GM18507 (cell line): ENCODE measurements at places on chromosomes 13 and 19.
A peak's percentile ranks its signal among the peaks of the same experiment; 100 is the strongest.

- no peak for DNase-seq
These were observed 220.7 kb upstream of the RXFP2 start for GRCh38 chr13:31518645-31519044.

GRCh38 chr13:33015791-33016323 is 366 bp upstream of the KL start:
- no peak for DNase-seq

DNA sequence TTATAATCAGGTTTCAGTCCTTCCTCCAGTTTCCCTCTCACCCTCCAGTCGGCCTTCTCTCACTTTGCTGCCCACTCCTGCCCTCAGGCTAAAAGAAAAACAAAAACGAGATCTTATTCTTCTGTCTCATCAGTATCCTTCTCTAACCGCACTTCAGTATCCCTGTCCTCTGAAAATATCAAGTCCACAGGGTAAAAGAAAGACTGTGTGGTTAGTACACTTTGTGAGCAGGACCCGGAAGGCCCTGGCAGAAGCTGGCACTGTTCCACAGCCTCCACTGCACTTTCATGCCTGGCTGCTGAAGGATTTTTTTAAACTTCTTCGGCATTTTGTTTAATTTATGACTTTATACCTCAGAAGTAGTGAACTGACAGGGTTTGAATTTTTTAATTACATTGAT is 51.8 kb downstream of the TM9SF2 start:
- DNase-seq, result no peak

GRCh38 chr13:33224191-33224590 is 61.4 kb downstream of the STARD13 start:
- DNase-seq, result no peak

GRCh38 chr13:46176756-46177155 is 5.2 kb downstream of the LCP1 start:
- no peak for DNase-seq

- peak; percentile 51 for DNase-seq
These were observed 16.6 kb downstream of the SIGLEC8 start for GRCh38 chr19:51441410-51442390.

DNA sequence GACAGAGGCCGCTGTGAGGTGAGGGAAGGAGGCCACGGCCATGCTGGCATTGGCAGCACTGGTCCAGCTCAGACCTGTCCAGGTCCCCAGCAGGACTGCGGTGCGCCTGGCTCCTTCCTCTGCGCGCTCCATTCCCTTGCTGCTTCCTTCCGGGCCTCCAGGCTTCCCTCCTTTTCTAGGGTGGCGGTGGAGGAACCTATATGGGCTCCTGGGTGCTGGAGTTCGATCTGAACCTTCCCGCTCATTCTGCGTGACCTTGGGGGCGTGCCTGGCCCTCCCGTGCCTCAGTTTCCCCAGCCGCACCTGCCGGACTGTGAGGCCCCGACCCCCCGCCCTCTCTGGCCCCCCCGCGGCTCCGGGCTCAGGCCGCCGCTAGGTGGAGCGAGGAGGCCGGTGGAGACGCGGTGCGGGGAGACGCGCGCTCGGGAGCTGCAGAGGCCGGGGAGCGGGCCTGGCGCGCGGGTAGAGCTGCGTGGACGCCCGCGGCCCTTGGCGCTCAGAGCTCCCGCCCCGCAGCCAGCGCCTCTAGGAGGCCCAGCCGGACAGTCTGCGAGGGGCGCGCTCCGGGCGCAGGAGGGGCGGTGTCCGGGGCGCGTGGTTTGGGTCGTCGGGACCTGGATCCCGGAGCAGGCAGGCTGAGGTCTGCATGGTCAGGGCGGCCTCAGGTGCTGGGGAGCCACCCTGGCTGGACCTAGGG is 29.9 kb downstream of the EFNA2 start:
- DNase-seq, result peak; percentile 70

- no peak for DNase-seq
These were observed 74.7 kb upstream of the TEX29 start for GRCh38 chr13:111245576-111246384.

DNA sequence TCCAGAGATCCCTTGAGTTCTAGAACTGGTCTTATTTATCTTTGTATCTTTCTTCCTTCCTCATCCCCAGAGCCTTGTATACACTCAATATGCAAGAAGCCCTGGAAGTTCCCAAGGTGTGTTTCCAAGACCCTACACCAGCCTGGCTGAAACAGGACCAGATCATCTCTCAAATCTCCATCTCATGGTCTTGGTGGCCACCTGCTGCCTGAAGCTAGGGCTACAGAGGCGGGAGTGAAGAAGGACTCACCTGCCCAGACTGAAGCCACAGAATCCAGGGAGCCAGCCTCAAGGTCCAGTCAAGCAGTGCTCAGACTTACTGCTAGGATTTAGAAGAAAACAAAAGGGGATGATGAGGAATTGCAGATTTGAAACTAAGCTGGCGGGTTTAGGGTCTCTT is 6.1 kb upstream of the CYSLTR2 start:
- DNase-seq, result no peak

GRCh38 chr13:110254151-110254679 is 52.7 kb downstream of the COL4A1 start:
- no peak for DNase-seq

GRCh38 chr19:57099199-57099661 is 20.6 kb upstream of the USP29 start:
- peak; percentile 12 for DNase-seq

GRCh38 chr19:55161571-55162322 is 4.2 kb upstream of the TNNI3 start:
- DNase-seq, result no peak

DNA sequence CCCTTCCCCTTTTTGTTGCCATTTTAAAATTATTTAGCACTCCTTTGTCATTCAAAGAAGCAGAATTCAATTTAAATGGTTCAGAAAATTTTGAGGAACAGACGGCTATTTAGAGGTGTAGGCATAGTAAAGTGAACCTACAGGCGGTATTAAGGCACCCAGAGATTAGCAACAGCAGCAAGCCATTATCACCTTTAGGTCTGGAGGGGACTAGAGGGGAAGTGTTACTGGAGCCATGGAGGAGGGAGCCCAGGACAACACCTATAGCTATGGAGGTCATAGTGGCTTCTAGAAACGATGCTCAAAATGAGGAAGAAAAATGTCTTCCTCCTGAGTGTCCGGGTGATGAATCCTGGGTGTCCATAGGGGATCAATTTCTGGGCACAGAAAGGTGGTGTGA is 25.8 kb upstream of the MBNL2 start:
- DNase-seq, result no peak

GRCh38 chr13:43180837-43181236 is 157.5 kb downstream of the DNAJC15 start:
- DNase-seq, result no peak

- no peak for DNase-seq
These were observed 233.7 kb upstream of the IPO5 start for GRCh38 chr13:97719736-97720135.

GRCh38 chr13:102814793-102815192 is 15.9 kb downstream of the BIVM start:
- no peak for DNase-seq

- DNase-seq, result no peak
These were observed 77.4 kb downstream of the CYSLTR2 start for GRCh38 chr13:48731001-48731658.

GRCh38 chr13:110910013-110910890 is 4.6 kb downstream of the ANKRD10 start:
- no peak for DNase-seq

DNA sequence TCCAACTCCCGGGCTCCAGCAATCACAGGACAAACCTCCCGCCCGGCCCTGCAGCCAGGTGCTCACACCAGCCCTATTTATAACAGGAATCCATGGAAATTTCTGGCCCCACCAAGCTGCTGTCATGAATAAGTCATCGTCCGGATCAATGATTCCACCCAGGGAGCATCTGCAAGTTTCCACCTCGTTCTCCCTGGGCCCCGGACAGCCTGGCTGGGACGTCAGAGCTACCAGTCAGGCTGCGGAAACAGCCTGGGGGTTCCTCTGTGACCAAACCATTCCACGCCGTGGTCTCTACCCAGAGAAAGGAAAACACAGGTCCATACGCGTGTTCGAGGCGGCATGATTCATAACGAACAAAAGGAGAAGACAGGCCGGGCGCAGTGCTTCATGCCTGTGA is 20.7 kb upstream of the PTBP1 start:
- DNase-seq, result no peak

- DNase-seq, result no peak
These were observed 16.1 kb downstream of the LGALS16 start for GRCh38 chr19:39671739-39672363.

DNA sequence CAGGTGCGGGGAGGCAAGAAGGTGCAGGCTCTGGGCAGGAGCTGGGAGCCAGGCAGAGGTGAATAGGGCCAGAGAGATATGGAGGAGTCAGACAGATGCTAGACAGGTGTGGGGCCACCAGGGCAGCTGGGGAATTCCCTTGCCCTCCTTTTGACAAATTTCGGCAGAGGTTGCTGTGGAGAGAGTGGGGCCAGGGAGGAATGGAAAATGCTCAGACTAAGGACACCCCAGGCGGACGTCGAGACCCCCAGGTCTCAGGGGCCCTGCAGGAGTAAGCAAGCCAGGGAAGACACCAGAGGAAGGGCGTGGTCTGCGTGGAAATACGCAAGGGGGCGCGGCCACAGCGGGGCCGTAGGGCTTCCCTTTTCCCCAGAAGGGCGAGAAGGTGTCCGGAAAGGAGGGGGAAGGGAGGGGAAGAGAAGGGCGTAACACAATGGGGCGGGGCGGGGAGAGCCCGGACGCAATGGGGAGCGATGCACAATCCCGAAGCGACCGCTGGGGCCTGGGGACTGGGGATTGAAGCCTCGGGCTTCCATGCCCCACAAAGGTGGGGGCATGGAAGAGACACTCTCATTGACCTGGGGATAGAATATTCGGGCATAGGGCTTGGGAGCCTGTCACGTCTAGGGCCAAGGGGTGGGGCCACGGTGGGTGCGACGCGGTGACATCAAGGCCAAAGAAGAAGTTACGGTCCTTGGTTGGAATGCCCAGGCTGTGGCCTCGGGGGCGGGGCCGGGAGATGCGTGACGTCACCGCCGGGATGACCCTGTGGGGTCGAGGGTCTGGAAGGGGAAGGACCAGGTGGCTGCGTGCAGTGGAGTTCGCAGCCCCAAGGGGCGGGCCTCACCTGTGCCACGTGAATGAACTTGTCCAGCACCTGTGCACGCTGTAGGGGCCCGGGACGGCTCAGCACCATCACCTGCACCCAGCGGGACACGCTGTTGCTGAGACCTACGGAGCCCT is 8.2 kb downstream of the RASGRP4 start:
- DNase-seq, result no peak

GRCh38 chr19:664913-665443 is 2.0 kb upstream of the RNF126 start:
- peak; percentile 72 for DNase-seq

GRCh38 chr19:48489608-48490216 is 20.5 kb downstream of the CYTH2 start:
- DNase-seq, result peak; percentile 73

- no peak for DNase-seq
These were observed 507 bp downstream of the ALG5 start for GRCh38 chr13:36998624-36999041.

GRCh38 chr13:93226623-93227279 is at the start of gene GPC6:
Gene GPC6 (plus strand): TSS chr13:93226807.
- no peak for DNase-seq

DNA sequence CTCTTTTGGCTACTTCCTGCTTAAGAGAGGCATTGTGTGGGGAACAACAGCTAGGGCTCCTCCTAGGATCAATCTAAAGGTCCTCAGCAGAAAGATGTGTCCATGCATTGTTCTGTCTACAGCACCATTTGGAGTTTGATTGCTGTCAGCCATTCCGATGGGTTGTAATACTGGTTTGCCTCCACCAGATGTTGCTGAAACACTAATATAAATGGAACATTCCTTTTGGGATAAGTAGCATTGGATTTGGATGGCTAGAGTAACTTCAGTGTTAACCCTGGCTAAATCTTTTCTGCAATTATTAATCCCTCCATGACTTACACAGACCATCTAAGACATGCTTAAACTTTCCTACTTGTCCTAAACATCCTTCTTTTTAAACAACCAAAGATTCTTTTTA is 104.2 kb downstream of the TDRD3 start:
- DNase-seq, result no peak

DNA sequence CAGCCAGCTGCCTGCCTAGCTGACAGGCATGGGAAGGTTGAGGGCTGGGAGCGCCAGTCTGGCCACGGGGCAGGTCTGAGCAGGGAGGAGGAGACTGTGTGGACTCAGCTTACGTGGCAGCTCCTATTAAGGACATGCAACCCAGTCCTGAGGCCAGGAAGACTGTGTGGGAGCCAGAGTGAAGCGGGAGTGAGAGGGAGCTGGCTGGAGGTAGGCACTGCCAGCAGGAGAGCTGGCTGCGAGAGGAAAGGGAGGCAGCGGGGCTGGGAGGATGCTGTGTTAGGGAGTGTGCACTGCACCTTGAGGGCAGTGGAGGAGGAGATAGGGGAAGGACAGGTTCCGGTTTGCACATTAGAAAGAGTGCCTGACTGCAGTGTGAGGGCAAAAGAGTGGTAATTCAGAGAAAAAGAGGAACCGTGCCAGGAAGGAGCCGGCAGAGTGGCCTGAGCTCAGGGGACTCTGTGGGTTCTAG is 99.2 kb downstream of the SLC7A1 start:
- no peak for DNase-seq

GRCh38 chr19:1992759-1993260 is 22.7 kb downstream of the BTBD2 start:
- no peak for DNase-seq

GRCh38 chr19:6354098-6354674 is 7.1 kb upstream of the CLPP start:
- DNase-seq, result no peak

- DNase-seq, result no peak
These were observed 22.8 kb downstream of the HTR2A start for GRCh38 chr13:46874006-46874405.

DNA sequence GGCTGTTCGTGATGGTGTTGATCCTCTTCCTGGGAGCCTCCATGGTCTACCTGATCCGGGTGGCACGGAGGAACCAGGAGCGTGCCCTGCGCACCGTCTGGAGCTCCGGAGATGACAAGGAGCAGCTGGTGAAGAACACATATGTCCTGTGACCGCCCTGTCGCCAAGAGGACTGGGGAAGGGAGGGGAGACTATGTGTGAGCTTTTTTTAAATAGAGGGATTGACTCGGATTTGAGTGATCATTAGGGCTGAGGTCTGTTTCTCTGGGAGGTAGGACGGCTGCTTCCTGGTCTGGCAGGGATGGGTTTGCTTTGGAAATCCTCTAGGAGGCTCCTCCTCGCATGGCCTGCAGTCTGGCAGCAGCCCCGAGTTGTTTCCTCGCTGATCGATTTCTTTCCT is 12.2 kb upstream of the C19orf33 start:
- no peak for DNase-seq

GRCh38 chr19:41886761-41887710 is 4.1 kb downstream of the ARHGEF1 start:
- no peak for DNase-seq
